ENCODE measurements at places on chromosomes 7 and 10.
A peak's percentile ranks its signal among the peaks of the same experiment; 100 is the strongest.

DNA sequence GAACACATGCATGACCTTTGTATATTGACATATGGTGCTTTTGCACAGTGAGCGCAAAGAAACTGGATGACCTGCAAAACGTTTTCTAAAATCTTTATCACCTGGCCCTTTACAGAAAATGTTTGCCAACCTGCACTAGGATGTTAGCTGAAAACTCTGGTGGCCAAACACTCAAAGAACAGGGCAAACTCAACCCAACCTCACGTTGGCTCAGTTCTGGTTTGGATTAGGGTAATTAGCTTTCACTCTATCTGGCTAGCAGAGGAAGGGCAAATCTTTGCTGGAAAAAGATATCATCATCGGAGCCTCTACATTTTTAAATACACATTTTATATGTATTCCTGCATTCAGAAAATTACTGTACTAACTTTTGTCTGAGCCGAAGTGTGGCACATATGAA lies 688.9 kb downstream of the PHTF2 start:
- DNase-seq = no peak

DNA sequence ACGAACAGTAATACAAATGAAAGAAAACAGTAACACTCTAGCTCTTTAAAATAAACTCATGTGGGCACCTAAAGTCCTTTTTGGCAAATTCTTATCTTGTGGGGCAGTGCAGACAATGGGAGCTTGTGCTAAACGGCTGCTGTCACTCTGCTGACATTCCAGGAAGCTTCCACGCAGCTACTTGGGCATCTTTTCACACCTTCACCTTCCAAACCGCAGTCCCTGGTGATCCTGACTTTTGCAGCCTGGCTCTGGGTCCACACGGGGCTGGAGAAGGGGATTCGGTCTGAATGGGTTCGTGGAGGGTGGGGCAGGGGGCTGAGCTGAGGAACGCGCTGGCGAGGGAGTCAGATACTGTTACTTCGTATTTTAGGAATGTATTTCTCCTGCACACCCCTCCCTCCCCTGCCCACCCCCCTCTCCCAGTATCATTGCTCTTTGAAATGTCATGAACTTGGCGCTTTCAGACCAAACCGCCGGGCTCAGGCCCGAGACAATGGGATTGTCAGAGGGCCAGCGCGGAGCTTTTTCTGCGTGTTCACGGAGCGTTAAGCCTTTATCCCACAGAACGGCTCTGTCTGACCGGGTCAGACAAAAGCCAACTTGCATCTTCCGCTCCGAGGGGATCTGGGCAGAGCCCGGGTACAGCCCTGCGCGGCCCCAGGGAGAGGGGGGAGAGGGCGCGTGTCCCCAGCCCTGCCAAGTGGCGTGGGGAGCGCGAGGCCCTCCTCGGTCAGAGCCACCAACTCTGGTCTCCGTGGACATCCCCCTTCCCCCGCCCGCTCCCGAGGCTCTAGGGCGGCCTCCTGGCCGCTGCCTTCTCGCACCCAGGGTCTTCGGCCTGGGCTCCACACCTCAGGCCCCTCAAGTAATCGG lies 76.7 kb upstream of the EN2 start:
- DNase-seq = no peak

DNA sequence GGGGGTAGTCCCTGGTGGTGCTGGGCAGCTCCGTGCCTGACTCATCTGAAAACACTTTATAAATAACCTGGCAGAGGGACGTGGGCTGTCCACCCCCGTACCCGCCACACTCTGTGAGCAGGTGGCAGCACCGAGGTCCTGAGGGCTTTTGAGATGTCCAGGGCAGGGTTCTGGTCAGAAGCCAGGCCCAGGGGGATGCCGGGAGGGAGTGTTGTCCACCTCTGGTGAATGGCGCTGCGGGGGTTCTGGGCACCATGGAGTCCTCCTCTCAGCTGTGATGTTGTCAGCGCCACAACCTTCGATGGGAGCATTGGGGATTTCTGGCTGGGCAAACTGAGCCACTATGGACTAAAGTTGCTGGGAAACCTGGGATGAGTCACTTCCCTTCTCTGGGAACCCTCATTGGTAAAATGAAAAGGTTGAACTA lies 27.4 kb upstream of the GOLGA7B start:
- DNase-seq = peak; percentile 23

DNA sequence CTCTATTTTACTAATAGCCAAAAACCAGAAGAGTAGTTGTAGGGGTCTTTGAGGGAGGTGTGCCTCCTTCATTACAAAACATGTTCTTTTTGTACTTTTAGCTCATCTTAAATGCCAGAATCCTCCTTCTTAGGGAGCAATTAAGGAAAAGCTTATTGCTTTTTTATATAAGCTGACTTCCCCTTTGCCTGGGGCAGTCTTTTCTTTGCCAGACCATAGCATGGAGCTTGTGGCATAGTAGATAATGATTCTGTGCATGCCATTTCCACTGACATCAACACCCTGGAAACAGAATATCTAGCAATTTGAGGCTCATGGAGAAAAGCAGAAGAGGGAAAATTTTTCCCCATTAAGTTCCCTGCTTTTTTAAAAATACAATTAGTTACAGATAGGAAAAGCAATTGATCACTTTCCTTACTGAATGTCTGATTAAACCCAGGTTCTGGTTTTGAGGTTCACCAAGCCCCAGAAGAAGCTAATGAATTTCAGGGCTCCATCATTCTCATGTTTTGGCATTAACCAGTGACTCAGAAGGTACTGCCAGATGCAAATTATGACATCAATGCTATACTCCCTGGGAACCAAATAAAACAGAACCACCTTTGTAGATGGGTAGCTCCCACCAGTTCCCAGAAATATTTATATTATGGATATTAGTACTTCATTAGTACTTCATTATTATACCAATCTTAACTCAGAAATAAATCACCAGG lies 410.6 kb downstream of the KCNMA1 start:
- no peak for DNase-seq

- no peak for DNase-seq
These were observed 70.0 kb downstream of the AMPH start for GRCh38 chr7:38561166-38561565.

DNA sequence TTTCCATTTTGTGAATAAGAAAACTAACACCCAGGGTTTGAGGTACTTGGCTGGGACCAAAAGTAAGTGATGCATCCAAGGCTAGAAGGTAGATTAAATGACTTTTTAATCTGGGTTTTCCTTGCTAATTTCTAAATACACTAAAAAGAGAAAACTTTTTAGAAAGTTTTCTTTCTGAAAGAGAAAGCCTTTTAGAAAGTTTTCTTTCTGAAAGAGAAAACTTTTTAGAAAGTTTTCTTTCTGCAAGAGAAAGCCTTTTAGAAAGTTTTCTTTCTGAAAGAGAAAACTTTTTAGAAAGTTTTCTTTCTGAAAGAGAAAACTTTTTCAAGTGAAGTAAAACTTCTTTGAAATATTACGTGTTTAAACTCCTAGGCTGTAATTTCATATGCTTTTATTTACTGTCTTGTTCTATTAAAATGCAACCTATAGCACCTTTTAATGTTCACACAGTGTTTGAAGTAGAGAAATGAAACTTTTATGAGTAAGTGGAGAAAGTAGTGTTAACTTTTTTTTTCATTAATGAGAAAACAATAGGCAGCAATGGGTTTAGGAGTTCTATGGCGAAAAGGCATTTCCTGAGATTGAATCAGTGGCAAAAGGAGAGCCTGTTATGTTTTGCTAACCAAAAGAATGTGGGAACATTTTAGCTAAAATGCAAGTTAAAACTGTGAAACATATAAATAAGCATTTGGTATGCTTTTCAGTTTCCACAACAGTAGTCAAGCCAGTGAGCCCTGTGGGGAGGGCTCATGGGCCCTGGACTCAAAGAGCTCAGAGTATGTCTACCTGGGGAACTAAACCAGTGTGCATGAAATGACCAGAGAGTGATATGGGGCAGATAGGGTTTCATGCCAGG lies 103.7 kb downstream of the RBM20 start:
- DNase-seq = no peak

DNA sequence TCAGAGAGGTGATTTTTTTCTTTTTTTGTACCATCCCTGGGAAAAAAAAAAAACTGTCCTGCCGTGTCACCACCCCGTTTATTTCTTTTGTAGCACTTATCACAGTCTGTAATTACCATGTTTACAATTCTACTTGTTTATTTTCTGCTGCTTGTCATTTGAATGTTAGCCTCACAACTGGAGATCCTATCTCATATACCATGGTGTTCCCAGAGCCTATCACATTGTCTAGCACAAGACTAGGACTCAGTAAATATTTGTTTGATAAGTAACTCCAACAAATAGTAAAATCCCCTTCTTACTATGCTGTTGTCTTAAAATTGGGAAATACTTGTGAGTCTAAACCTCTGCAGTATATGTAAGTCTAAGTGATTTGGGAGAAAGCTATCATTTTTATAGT lies 36.0 kb downstream of the MKLN1 start:
- DNase-seq = no peak

DNA sequence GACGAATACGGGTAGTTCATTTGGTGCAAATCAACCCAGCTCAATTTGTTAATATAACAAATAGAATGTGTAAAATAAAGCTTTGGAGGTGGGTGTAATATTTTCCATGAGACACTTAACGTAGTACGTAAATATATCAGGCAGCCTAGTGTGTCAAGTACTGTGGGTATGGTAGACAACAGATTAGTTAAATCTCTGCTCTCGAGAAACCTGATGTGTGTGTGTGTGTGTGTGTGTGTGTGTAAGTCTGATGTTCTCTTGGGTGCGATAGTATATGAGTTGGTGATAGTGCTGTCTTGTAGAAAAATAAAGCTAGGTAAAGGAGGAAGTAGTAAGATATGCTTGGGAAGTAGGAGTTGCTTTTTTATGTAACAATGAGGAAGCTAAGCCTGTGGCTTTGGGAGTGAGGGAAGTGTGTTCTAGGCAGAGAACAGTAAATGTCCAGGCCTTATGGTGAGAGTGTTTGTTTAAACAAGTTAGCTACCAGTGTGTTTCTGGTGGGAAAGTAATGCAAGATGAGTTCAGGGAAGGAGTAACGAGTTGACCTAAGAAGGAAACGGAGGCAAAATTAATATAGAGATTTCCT lies 26.1 kb downstream of the WAC start:
- no peak for DNase-seq

- DNase-seq = no peak
These were observed 102.5 kb downstream of the ZNF277 start for GRCh38 chr7:112308974-112309373.

DNA sequence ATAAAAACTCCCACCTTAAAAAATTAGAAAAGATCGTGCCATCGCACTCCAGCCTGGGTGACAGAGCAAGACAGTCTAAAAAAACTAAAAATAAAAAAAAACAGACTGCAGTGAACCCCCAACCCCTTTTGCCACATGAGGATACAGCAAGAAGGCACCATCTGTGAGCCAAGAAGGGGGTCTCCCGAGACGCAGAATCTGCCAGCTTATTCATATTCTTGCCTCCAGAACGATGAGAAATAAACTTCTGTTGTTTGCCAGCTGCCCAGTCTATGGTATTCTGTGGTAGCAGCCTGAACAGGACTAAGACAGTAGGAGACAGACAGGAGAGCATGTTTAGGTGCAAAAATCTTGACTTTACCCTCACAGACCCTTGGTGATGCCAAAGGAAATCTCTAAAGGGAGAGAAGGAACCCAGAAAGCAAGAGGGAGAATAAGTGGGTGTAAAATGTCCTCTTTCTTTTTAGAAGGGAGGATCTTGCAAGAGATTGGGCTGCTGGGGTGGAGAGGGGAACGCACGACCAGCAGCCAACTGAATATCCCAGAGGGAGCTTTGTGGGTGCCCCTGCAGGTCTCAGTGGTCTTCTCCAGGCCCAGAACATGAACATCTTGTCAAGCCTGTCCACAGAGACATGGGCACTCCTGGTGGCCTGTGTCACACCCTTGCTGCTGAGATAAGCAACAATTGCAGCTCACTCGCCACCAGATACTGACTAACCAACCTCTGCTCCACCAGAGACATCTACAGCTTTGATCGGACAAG lies 400.7 kb upstream of the FOXK1 start:
- no peak for DNase-seq

GRCh38 chr10:32318476-32318896 lies 28.5 kb downstream of the EPC1 start:
- DNase-seq = no peak

DNA sequence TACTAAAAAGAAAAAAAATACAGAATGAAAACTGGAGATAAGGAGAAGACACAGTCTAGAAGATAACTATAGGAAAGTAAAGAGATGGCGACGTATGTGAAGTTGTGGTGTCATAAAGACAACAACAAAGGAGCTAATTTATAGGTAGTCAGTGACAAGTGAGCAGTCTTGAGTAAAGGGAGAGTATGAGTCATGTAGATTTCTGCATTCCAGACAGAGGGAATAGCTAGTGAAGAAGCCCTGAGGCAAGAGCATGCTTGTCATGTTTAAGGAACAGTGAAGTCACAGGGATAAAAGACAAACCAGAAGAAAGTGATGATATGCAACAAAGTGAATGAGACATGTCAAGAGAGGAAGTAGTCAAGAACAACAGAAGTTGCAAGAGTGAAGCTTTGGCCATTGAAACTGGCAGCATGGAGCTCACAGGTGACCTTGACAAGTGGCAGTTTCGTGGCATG lies 2.3 kb upstream of the MIOS start:
- DNase-seq = peak; percentile 94

GRCh38 chr7:50303335-50304128 lies 984 bp upstream of the IKZF1 start:
- DNase-seq = no peak

GRCh38 chr7:130149281-130150139 lies 55.7 kb downstream of the TMEM209 start:
- no peak for DNase-seq

DNA sequence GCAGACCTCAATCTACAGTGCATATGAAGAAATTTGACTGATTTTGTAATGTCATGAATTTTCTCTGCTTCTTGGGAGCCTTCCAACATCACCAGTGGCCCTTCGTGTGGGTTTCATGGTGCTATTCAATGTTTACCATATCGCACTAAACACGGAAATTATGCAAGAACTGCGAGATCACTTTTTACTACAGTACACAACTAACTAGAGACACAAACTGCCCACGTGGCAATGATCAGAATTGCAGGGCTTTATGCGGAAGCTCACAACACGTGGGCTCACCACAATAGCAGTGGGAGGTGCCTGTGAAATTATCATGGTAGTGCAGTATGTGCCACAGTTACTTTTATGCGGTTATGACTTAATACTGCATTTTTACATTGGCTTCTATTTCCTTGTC lies 449.7 kb upstream of the KLF6 start:
- no peak for DNase-seq

DNA sequence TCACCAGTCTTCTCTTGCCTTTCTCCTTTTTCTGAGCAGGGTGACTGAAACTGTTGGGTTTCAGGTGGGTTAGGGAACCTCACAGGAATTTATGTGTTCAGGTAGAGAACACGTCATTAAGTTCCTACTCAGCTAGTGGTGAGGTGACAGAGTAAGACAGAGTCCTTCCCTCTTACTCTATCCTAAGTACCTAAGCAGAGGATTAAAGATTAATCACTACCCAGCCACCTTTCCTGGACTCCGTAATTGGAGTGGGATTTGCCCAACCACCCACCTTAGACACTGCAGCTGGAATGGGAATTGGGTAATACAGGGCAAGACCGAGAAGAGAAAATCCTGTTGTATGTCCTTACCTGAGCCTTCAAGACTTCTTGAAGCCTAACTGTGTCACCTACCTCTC lies 158.1 kb downstream of the LRRC4 start:
- no peak for DNase-seq

All from Caki2 (cell line).